ENCODE measurements at places on chromosomes 3 and 15.
A peak's percentile ranks its signal among the peaks of the same experiment; 100 is the strongest.

- H3K4me1 ChIP-seq = peaks cover 21% of the 10 kb centered on the region
- no peak overlapping the region for H3K27ac ChIP-seq
- H3K4me3 ChIP-seq = no peak overlapping the region
- no peaks in the 10 kb centered on the region for H3K27me3 ChIP-seq
- DNase-seq = no peak
Observed at GRCh38 chr3:134892326-134892725, 97.3 kb downstream of the EPHB1 start.

DNA sequence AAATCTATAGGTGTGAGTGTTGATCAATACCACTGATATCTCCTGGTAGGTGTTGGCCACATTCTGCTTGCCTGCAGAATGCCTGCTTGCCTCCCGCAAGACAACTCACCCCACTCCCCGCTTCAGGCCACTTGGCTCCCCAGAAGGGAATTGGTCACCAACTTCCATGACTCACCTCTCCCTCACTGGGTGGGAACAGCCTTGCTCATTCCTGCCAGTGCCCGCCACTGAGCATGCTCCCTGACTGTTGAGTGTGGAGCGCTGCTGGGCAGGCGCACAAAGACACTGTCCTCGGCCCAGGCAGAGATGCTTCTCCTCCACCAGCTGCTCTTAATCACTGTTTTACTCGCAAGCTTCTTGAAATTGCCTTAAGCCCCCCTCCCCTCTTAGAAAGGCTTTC is 57.3 kb upstream of the PPP2R3A start:
- no peak for DNase-seq
- no peak overlapping the region for H3K27ac ChIP-seq
- H3K27me3 ChIP-seq = peaks cover 8% of the 10 kb centered on the region
- no peak overlapping the region for H3K4me3 ChIP-seq
- H3K4me1 ChIP-seq = no peaks in the 10 kb centered on the region
- H3K36me3 ChIP-seq = no peaks in the 10 kb centered on the region

GRCh38 chr15:48963524-48964113 is at the start of gene SHC4:
Gene SHC4, minus strand, starts transcription at chr15:48963919. Its CDS starts 904 bp downstream, at chr15:48963015.
- H3K4me3 ChIP-seq = no peak within 1 kb of the TSS
- H3K27me3 ChIP-seq = no peaks in the 10 kb centered on the region
- no peak for DNase-seq
- H3K4me1 ChIP-seq = peaks cover 26% of the 10 kb centered on the region
- no peaks in the 10 kb centered on the region for H3K36me3 ChIP-seq
- no peak within 1 kb of the TSS for H3K27ac ChIP-seq

DNA sequence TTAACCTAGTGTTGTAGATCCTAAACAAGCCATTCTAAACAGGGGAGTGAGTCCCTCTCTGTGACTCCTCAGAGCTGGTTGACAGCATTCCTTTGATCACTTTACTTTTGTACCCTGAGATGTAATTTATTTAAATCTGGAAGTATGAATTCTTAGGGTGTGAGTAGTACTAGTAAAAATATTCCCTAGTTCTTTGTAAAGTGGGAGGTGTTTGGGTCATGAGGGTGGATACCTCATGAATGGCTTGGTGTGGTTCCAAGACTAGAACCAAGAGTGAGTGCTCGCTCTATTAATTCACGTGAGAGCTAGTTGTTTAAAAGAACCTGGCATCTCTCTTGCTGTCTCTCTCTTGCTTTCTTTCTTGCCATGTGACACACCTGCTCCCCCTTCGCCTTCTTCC is 223.7 kb downstream of the SQOR start:
- H3K4me1 ChIP-seq = no peaks in the 10 kb centered on the region
- H3K27ac ChIP-seq = no peak overlapping the region
- no peaks in the 10 kb centered on the region for H3K27me3 ChIP-seq
- DNase-seq = no peak
- H3K4me3 ChIP-seq = no peak overlapping the region

- H3K4me3 ChIP-seq = no peak overlapping the region
- no peak for DNase-seq
- no peaks in the 10 kb centered on the region for H3K27me3 ChIP-seq
- H3K4me1 ChIP-seq = no peaks in the 10 kb centered on the region
- H3K36me3 ChIP-seq = no peaks in the 10 kb centered on the region
- H3K27ac ChIP-seq = no peak overlapping the region
Observed at GRCh38 chr3:114879059-114880031, 267.7 kb downstream of the ZBTB20 start.

DNA sequence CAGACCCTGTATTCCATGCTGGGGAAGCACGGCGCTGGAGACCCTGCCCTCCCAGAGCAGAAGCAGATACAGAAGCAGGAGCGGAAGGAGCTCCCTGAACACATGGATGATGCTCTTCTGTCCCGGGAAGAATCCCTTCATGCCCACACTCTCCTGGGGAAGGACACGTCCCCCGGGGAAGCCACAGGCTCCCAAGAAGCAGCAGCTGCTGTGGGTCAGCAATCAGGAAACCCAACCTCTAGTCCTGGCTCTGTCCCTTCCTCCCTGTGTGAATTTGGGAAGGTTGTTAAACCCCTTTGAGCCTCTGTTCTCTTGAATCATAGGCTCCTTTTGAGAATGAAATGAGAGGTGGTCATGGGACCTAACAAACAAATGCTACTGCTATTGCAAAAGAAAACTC is 176.2 kb upstream of the TPM1 start:
- H3K4me1 ChIP-seq = no peaks in the 10 kb centered on the region
- H3K36me3 ChIP-seq = no peaks in the 10 kb centered on the region
- H3K4me3 ChIP-seq = no peak overlapping the region
- DNase-seq = no peak
- peaks cover 6% of the 10 kb centered on the region for H3K27me3 ChIP-seq

GRCh38 chr3:40615110-40615915 is 90.6 kb downstream of the ZNF621 start:
- no peaks in the 10 kb centered on the region for H3K36me3 ChIP-seq
- no peak for DNase-seq
- H3K27ac ChIP-seq = no peak overlapping the region
- peaks cover 3% of the 10 kb centered on the region for H3K27me3 ChIP-seq

GRCh38 chr3:124217542-124217941 is 225.6 kb upstream of the ROPN1 start:
- H3K36me3 ChIP-seq = no peaks in the 10 kb centered on the region
- H3K4me1 ChIP-seq = no peaks in the 10 kb centered on the region
- no peak overlapping the region for H3K4me3 ChIP-seq
- no peak overlapping the region for H3K27ac ChIP-seq
- peak; percentile 72 for DNase-seq

DNA sequence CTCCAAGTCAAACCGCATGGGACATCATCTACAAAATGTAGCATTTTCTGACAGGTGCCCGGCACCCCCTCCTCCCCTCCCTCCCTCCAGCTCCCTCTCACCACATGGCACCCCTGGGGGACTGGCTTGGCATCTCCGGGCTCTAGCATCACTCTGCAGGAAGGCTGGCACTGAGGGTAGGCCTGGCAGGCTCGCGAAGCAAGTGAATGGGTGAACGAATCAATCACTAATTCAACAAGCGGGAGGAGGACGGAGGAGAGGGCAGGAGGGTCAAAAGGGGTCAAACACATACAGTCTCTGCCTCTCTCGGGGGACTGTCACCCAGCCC is 155.7 kb downstream of the NUP210 start:
- H3K4me3 ChIP-seq = no peak overlapping the region
- no peaks in the 10 kb centered on the region for H3K27me3 ChIP-seq
- no peaks in the 10 kb centered on the region for H3K36me3 ChIP-seq
- peaks cover 26% of the 10 kb centered on the region for H3K4me1 ChIP-seq
- DNase-seq = no peak
- peak overlapping the region; percentile 53 for H3K27ac ChIP-seq

- no peak for DNase-seq
- no peaks in the 10 kb centered on the region for H3K27me3 ChIP-seq
- no peaks in the 10 kb centered on the region for H3K4me1 ChIP-seq
- H3K4me3 ChIP-seq = no peak overlapping the region
- H3K36me3 ChIP-seq = no peaks in the 10 kb centered on the region
Observed at GRCh38 chr3:8621872-8622271, 22.7 kb downstream of the SSUH2 start.

DNA sequence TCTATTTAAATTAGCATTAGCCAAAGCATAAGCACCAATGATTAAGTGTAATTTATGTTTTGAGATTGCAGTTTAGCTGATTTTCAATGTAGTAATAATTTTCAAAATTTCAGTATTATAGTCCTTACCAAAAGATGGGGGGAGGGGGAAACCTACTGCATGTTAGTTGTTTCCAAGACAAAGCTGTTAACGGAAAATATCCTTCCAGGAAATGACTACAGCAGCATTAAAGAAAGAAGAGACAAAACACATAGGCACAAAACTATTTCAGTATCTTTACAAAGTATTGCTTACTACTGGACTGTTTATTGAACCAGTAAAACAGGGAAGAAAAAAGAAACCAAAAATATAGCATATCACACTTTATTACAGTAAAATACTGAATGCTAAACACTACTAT is 10.5 kb downstream of the BNIP2 start:
- no peak overlapping the region for H3K27ac ChIP-seq
- peaks cover 84% of the 10 kb centered on the region for H3K36me3 ChIP-seq

- H3K4me1 ChIP-seq = no peaks in the 10 kb centered on the region
- no peak overlapping the region for H3K27ac ChIP-seq
- H3K27me3 ChIP-seq = no peaks in the 10 kb centered on the region
- H3K36me3 ChIP-seq = peaks cover 32% of the 10 kb centered on the region
Observed at GRCh38 chr3:108041253-108041652, 49.6 kb downstream of the CD47 start.

DNA sequence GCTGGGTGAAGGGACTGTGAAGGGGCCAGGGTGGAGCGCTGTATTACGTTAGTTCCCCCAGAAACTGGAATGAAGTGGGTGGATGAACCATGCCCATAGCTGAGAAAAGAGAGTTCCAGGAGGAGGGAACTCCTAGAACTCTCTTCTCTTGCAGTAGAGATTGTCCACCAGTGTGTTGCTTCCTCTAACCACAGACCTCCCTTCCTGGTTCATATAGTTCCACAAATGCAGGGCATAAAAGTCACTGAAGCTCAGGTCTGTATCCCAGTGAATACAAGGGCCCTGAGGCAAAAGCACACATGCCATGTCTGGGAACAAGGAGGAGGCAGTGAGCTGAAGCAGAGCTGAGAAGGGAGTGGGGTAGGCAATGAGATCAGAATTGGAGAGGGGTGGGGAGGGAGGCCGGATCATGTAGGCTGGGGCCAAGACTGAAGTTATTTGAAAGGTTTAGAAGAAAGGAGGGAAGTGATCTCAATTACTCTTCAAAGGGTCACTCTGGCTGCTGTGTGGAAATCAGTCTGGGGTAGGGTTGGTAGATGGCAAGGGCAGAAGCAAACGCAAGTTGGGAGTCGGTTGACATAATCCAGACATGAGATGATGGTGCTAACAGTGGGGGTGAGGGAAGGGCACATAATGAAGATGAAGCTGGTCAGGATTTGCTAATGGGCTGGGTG is 6.5 kb downstream of the A4GNT start:
- H3K4me3 ChIP-seq = no peak overlapping the region
- no peak overlapping the region for H3K27ac ChIP-seq
- DNase-seq = no peak
- no peaks in the 10 kb centered on the region for H3K4me1 ChIP-seq

GRCh38 chr3:53774414-53774813 is 71.8 kb downstream of the CHDH start:
- DNase-seq = no peak
- H3K4me3 ChIP-seq = no peak overlapping the region
- no peaks in the 10 kb centered on the region for H3K4me1 ChIP-seq
- H3K27ac ChIP-seq = no peak overlapping the region
- no peaks in the 10 kb centered on the region for H3K36me3 ChIP-seq
- peaks cover 5% of the 10 kb centered on the region for H3K27me3 ChIP-seq

- no peaks in the 10 kb centered on the region for H3K4me1 ChIP-seq
- peaks cover 57% of the 10 kb centered on the region for H3K36me3 ChIP-seq
- no peak overlapping the region for H3K4me3 ChIP-seq
Observed at GRCh38 chr15:89837134-89837829, 22.6 kb upstream of the ANPEP start.

GRCh38 chr3:43223670-43224364 is 62.5 kb upstream of the SNRK start:
- no peaks in the 10 kb centered on the region for H3K27me3 ChIP-seq
- no peak overlapping the region for H3K27ac ChIP-seq
- H3K4me1 ChIP-seq = no peaks in the 10 kb centered on the region
- H3K4me3 ChIP-seq = no peak overlapping the region
- H3K36me3 ChIP-seq = no peaks in the 10 kb centered on the region
- no peak for DNase-seq

DNA sequence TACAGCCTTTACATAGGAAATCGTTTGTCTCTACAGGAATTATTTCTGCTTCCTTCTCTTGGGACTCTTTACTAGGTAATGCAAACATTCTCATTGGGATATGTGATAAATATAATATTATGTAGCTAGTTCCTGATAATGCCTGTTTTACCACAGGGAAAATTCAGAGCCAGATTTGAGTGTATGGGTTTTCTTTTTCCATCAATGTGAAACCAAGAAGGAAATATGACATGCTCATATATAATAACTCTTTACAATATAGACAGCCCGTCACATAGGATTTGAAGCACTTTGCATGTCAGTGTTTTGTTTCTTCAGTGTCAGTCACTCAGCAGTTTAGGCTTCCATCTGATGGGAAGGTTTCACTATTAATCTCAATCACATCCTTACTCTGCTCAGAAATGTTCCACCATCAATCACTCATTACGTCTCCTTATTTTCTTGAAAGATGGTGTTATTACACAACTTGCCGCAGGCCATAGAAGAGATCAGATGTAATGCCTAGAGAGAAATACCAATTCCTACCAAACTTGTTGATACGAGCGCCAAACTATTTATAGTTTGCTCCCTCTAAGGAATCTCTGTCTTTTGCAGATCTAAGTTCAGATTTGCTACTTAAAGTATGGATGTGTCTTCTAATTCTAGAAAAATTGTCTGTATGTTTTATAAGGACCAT is 314.8 kb downstream of the DIPK2A start:
- no peak for DNase-seq
- no peak overlapping the region for H3K27ac ChIP-seq
- H3K36me3 ChIP-seq = no peaks in the 10 kb centered on the region
- no peak overlapping the region for H3K4me3 ChIP-seq
- H3K27me3 ChIP-seq = no peaks in the 10 kb centered on the region
- no peaks in the 10 kb centered on the region for H3K4me1 ChIP-seq

- no peaks in the 10 kb centered on the region for H3K4me1 ChIP-seq
- H3K4me3 ChIP-seq = no peak overlapping the region
- DNase-seq = no peak
- no peak overlapping the region for H3K27ac ChIP-seq
- no peaks in the 10 kb centered on the region for H3K27me3 ChIP-seq
Observed at GRCh38 chr3:78260388-78260787, 1220.5 kb downstream of the ROBO2 start.
